ENCODE measurements at places on chromosomes 7 and 10.

DNA sequence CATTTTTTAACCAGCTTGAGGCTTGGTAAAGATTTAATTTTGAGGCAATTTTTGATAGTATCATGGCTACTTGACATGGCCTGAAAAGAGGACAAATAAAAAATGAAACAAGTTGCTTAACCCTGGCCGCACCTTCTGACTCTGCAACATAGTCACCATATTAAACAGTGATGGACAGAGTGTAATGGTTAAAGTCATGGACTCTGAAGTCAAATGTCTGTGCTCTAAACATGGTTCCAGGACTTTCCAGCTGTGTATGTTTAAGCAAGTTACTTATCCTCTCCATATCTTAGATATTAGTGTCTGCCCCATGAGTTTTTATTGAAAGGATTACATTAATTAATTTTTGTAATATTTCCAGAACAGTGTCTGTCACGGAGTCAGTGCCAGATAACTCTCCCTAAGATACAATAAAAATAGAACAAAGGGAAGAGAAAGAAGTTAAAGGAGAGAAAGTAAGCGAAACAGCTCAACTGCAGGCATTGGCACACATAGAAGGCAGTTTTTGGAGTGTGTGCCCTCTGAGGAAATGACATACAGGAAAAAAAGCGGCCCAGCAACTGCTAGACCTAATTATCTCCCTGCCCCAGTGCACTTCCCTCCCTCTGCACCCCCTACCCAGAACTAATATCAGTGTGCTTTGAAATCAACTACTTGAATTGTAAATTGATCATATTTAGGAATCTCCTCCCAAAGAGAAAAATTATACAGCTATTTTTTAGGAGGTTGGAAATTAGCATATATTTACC, 65.3 kb downstream of the MACC1 start:
- no peak for DNase-seq

- DNase-seq = peak; percentile 31
Observed at GRCh38 chr10:114412907-114413797, 8.8 kb upstream of the AFAP1L2 start.

DNA sequence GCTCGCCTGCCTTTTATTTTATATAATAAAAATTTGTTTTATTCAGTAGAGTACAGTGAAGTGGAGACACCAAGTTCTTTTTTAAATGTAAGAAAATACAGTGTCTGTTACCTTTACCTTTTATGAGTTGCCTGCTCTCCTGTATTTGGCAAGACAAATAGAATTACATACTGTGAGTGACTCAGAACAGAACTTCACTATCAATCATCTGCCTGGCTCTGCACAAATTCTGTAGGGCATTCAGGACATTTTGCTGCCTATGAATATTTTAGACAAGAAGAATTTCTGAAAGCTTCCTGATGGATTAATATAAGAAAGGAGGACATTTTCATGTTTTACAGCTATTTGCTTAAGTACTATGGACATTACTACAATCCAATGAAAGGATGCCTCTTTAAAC, 135.4 kb upstream of the PHF14 start:
- DNase-seq = no peak

DNA sequence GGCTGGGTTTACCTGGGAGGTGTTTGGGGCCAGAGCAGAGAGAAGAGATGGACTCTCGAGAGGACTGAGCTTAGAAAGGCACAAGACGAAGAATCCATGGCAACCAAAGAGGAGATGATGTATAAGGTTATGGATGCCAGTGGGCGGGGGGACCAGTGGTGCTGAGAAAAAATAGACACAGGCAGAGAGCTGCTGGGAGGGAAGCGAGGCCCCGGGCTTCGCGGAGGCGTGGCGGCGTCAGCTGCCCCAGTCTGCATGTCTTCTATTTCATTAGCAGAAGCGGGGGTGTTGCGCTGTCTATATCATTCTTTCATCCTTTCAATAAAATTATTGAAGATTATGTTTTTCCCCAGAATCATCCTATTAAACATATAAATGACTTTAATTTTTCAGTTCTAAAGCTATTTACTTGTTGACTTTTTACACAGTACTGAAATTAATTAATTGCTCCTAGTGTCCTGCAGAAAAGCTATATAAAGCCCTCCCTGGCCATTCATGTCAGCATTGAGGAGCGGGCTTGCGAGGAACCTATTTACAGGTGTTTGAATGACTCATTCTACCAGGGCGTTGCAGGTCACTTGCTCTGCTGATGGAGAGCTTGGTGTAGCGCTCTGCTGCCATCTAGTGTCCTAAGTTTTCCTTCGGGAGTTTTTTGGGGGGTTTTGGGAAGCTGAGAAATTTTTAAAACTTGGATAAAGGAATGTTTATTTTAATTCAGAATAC, 42.9 kb upstream of the BHLHA15 start:
- DNase-seq = peak; percentile 18

DNA sequence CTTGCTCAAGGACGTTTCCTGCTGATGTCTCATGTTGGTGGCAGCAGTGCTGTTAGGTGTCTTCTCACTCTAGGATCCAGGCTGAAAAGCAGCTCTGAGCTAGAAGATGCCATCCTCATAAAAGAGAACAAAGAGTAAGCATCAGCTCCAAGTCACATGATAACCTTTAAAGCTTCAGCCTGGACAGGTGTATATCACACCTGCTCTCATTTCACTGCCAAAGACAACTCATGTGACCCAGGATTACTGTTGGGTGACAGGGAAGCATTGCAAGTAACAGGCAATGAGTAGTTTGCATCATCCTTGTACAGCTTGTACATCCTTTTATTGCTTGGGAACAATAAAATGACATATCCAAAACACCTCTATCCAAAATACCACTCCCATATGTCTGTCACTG, 423.4 kb upstream of the DPP6 start:
- no peak for DNase-seq

DNA sequence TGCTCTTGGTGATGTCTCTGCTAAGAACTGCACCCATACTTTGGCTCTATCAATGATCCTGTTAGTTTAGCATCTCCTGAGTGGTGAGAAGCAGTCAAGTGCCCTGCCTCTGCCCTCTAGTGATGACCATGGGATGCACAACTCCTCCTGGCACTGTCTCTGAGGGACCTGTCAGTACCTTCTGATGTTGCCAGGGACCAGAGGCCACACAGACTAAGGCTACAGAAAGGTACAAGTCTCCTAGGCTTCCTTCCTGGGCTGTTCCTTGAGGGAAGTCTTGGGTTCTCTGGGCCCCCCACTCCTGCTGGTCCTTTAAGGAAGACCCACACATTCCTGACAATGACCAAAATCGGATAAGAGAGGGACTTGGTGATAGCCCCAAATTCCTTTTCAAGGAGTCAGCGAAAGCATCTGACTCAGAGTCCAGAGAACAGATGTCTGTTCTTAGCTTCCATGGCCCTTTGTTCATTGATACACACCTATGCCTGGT, 15.3 kb downstream of the NKX2-3 start:
- no peak for DNase-seq

- DNase-seq = no peak
Observed at GRCh38 chr7:135246191-135246825, 12.7 kb downstream of the STRA8 start.

- DNase-seq = peak; percentile 46
Observed at GRCh38 chr10:116311706-116312490, 12.3 kb upstream of the CCDC172 start.

DNA sequence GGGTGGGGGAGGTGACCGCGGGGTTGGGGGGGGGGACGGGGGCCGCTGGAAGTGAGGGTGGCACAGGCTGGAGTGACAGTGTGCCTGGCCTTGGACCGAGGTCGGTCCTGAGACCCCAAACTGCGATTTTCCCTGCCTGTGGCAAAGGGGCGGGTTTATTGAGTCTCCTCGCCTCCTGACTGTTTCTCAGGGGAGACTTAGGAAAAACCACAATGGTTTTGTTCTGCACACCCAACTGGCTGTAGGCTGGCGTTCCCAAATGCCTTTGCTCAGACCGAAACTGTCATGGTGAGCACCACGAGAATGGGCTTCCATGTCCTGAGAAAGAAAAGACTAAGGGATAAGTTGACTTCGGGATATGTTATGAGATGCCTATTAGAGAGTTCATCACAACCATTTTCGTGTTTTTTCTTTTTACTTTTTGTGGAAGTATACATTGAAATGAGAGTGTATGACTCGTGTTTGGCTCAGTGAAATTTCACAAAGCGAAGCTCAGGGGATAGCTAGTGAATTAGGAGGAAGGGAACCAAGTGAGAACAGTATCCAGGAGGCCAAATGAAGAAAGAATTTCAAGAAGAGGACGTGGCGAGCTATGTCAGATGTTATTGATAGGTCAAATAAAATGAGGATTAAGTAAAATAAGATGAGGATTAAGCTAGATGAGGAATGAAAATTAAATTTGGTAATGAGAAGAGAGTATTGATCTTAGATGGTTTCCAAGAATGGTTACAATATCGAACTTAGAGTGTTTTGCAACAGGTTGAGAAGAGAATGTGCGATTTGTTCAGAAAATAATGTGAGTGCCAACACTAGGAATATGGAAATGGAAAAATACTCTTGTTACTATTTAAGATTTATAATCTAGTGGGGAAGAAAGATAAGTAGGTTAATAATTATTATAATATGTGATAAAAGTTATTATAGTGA, 918 bp downstream of the NET1 start:
- DNase-seq = peak; percentile 38

DNA sequence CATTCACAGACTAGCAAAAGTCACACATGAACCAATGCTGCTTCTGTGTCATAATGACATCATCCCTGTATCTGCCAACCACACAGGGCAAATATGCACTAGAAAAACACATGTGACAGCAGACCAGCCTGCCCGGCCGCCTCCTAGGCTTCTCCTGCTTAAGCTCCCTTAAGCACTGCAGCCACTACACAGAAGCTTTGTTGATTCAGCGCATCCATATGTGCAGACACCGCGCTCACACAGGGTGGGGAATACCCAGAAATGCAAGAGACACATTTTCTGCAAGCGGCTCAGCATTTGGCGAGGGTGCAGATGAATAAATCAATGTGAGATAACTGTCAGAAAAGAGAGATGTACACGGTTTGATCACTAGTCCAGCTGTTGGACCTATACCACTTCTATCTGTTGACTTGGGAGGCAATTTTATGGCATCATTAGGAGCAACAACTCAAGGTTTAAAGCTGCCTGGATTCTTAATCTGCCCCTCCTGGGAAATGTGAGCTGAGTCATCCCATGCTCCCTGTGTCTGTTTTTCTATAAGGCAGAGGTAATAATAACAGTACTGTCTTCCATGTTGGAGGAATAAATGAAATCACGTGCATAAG, 33.4 kb downstream of the CPXM2 start:
- DNase-seq = peak; percentile 63

GRCh38 chr7:38034062-38034908, 113.8 kb downstream of the EPDR1 start:
- DNase-seq = no peak

DNA sequence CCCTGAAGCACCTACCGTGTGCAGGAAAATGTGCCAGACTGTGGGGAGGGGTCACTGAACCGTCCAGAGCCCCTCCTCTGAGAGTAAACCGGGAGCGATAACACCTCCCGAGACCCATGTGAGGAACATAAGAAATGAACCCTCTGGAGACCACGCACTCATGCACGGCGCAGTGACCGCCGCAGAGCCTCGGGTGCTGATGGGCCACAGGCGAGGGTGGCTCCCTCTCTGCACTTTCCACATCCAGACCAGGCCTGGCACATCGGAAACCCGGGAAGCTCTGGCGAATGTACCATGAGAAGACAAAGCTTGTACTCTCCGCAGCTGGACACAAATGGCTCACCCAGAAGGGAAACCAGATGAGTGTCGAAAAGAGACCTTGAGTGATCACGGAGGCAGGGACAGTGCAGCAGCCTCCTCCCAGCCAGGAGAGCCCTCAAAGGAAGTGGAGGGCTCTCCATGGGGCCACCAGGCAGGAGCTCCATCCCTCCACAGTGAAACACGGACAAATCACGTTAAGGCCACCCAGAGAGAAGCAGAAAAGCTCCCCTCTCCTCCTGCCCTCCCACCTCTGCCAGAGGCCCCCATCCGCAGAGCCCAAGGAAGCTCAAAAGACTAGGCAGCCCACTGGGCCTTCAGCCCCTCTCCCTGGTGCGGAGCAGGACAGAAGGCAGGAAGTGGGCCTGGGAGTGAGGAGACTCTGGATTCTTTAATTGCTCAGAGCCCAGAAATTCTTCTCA, 178.1 kb upstream of the PPP2R2D start:
- no peak for DNase-seq

GRCh38 chr7:114088470-114088940, 169.7 kb upstream of the PPP1R3A start:
- DNase-seq = no peak

DNA sequence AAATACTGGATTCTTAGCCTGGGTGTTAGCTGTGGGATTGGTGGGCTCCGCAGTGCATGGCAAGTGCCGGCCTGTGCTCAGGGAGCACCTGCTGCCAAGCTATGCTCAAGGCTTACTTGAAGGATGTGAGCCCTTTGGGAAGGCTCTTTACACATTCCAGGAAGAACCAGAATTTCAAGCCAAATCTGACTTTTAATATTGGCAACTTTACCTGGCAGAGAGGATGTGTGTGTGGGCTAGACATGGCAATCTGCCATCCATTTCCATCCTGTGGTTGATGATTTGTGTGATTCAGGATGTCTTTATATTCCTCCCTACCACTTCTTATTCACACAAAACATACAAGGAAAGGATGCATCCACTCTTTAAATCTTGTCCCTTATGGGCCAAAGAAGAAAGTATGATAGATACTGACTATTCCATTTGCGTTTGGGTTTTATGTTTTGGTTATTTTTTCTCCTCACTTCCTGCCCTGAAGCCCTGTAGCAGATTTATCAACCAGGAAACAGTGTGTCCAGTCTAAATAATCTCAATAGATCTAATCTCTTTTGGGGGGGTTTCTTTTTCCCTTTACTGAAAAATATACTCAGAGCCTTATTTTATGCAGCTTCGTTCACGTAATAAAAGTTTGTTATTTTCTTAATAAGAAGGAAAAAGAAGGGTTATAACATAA, 247.1 kb downstream of the COBL start:
- no peak for DNase-seq

GRCh38 chr7:34718867-34719266, 60.8 kb downstream of the NPSR1 start:
- no peak for DNase-seq

- no peak for DNase-seq
Observed at GRCh38 chr10:109178591-109178990, 744.7 kb downstream of the XPNPEP1 start.

- DNase-seq = no peak
Observed at GRCh38 chr7:124369310-124369709, 336.4 kb upstream of the TMEM229A start.

DNA sequence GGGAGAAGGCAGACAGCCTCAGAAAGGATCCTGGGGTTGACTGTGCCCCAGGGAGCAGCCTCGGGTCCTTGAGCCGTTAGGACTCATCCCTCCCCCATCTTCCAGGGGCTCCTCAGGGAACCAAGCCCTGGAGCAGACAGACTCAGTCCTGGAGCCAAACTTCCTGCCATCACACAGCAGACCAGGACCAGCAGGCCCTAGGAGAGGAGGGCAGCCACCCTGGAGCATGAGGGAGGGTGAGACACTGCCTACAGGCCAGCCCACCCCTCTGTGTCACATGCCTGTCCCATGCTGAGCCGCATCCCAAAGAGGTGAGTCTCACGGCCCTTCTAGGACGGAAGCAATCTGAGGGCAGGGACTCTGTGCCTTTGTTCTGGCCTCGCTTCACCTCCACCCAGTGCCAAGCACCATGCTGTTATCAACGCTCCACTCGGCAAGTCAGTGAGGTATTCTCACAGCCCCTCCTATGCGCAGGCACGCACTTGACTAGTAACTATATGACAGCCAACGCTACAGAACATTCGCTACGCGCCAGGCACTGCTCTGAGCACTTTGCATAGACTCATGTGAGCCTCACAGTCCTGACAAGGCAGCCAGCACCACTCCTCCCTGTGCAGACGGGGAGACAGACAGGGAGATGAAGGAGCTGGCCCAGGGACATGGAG, 19.1 kb downstream of the MAD1L1 start:
- no peak for DNase-seq

- no peak for DNase-seq
Observed at GRCh38 chr10:46220187-46220586, 66.6 kb upstream of the ANTXRL start.

Data from stromal cell of bone marrow (primary cell).